NCI-H1436 treated with DMSO at 0.1 percent for 48 hours (cell line): ENCODE measurements at places on chromosomes 16 and 17.
A peak's percentile ranks its signal among the peaks of the same experiment; 100 is the strongest.

- DNase-seq, result no peak
Observed at GRCh38 chr17:82365606-82366295, 5.8 kb upstream of the UTS2R start.

- DNase-seq, result no peak
Observed at GRCh38 chr17:42508426-42509165, 27.4 kb upstream of the NAGLU start.

DNA sequence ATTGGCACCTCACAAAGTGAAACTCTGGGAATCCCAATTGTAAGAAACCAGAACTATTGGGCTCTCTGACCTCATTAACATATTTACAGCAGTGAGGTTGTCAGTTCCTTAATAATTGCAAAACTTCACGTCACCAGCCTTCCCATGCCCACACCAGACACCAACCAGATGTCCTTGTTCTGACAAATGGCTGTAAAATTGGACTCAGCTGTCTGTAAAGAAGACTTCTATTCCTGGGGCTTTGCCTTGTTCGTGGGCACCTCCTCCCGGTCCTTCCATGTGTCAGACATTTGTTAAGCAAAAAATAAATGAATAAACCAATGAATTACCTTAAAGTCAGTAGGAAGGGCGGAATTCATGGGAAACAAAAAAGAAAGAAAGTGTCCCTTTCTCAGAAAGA, 284.3 kb upstream of the CDH11 start:
- no peak for DNase-seq

DNA sequence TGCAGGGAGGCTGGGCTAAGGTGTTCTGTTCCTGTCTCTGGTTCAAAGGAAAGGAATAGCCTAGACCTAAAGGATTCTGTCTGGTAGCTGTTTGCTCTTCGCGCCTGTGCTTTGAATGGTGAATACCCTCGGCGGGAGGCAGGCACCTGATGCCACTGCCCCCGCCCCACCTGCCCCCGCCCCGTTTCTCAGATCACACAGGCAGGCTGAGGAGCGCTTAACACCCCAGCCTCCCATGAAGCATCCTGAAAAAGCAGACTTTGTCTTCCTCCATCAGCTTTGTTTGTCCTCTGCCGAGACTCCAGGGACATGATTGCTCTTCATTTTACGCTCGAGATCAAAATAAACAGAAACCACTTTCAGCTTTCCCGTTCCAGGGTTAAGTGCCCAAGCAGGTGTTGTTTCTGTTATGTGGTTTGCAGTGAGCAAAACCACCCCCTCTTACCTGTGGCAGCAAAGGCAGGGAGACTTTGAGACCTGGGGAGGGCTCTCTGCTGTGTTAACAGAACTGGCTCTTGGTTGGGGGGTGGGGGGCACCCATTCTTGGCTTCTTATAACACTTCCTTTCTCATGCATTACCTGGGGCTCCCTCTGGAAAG, 452.1 kb downstream of the WWOX start:
- peak; percentile 89 for DNase-seq

DNA sequence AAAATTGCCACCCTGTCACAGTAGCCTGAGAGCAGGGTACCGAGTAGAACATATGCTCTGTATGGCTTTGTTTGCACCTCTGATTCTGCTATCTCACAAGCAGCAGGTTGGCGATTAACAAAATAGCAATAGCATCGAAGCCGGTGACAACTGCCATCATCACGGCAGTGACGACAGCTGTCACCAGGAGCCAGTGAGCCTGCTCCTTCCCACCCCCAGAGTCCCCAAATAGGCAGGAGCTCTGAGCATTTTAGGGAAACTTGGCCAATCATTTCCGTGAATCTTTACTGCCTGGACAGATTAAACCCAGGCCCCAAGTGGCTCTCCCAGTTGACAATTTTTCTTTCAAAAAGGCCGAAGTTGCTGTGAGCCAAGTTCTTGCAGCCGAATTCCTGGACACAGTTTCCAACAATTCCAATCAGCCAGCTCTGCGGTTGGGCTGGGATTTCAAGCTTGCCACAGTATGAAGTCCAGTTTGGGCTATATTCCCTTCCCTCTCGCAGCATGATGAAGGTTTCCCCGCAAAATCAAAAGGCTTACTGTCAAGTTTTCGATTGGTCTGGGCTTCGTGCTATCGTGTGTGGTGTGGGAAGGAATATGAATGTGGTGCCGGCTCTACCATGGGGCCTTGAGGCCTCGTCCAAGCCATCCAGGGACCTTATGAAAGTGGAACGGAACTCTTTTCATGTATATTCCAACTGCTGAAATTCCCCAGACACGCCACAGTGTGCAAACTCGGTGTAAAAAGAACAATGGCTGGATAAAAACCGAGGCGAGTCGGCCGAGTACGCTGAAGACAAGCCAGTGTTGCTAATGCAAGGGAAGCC, 186.6 kb downstream of the C16orf78 start:
- DNase-seq, result no peak
